Dermis microvascular lymphatic vessel endothelial cell (primary cell): ENCODE measurements at places on chromosomes 5 and 9. TPM values are rescaled to one million over a fixed set of nuclear protein-coding genes. Genes with fewer than 3 reads are reported as not detected.

The GABRA1 gene
- not detected in 2 replicates for total RNA-seq

The IFNA14 gene
- not detected in 2 replicates for total RNA-seq

The MAMDC2 gene
- 0.89 and 3.1 TPM in 2 replicates for total RNA-seq

The ARID3C gene
- total RNA-seq: 0.25 TPM in 1 of 2 replicates, not detected in the other

The NUTM2F gene
- not detected in 2 replicates for total RNA-seq

The CMBL gene
- 3.7 and 5.8 TPM in 2 replicates for total RNA-seq

The DBH gene
- total RNA-seq: not detected in 2 replicates

The ZNF454 gene
- total RNA-seq: 0.26 and 0.63 TPM in 2 replicates

The MAST4 gene
- total RNA-seq: 14.2 and 25.4 TPM in 2 replicates

The DPP7 gene
- 66.8 and 112 TPM in 2 replicates for total RNA-seq

The MACROH2A1 gene
- 159 TPM in 2 replicates for total RNA-seq

The SLC6A19 gene
- total RNA-seq: not detected in 2 replicates

The COMMD10 gene
- 37.7 and 38.2 TPM in 2 replicates for total RNA-seq

The SPATA31E1 gene
- total RNA-seq: not detected in 2 replicates

The SPINK13 gene
- total RNA-seq: not detected in 2 replicates

The ENHO gene
- total RNA-seq: under 0.01 TPM in 1 of 2 replicates, not detected in the other

The EQTN gene
- under 0.01 TPM in 1 of 2 replicates, not detected in the other for total RNA-seq

The IGIP gene
- 2.6 and 4.0 TPM in 2 replicates for total RNA-seq

The PCDHA10 gene
- under 0.01 and 0.13 TPM in 2 replicates for total RNA-seq
